ENCODE measurements at places on chromosomes 13 and 19. TPM values are rescaled to one million over a fixed set of nuclear protein-coding genes. Genes with fewer than 3 reads are reported as not detected.

The DACH1 gene
- total RNA-seq = 5.3 TPM

The CACNG6 gene
- total RNA-seq = 1.2 TPM

The CBY2 gene
- total RNA-seq = not detected

The PRR20E gene
- not detected for total RNA-seq

The ZNF587 gene
- 38.8 TPM for total RNA-seq

The FFAR3 gene
- total RNA-seq = 0.49 TPM

The MUC16 gene
- 0.03 TPM for total RNA-seq

The CADM4 gene
- 115 TPM for total RNA-seq

The FOSB gene
- 5.0 TPM for total RNA-seq

The CPAMD8 gene
- 13.4 TPM for total RNA-seq

The CGB5 gene
- total RNA-seq = not detected

The AXL gene
- 31.1 TPM for total RNA-seq

The RGCC gene
- total RNA-seq = 129 TPM

The LNX2 gene
- total RNA-seq = 6.2 TPM

The RNF225 gene
- total RNA-seq = not detected

The OLFM2 gene
- 86.8 TPM for total RNA-seq
